A549 treated with ZK216348 at 1 μM for 4 hours (cell line): ENCODE measurements at places on chromosomes 5 and 9. TPM values are rescaled to one million over a fixed set of nuclear protein-coding genes. Genes with fewer than 3 reads are reported as not detected.

Gene SKP2
- total RNA-seq: 14.5 to 20.7 TPM (median 19.5 TPM) in 5 replicates

Gene GADD45G
- total RNA-seq: 0.31 to 0.53 TPM (median 0.37 TPM) in 4 of 5 replicates, not detected in the other

Gene SPINK13
- total RNA-seq: not detected in 5 replicates

Gene KCTD16
- total RNA-seq: 0.01 TPM in 2 of 5 replicates, not detected in the others

Gene NR2F1-AS1
- 2.9 to 4.6 TPM (median 4.1 TPM) in 5 replicates for total RNA-seq

Gene SHLD3
- 1.6 to 3.5 TPM (median 2.1 TPM) in 5 replicates for total RNA-seq

Gene IFNE
- total RNA-seq: 1.0 to 2.2 TPM (median 1.7 TPM) in 5 replicates

Gene C1QTNF3
- 0.09 to 0.33 TPM (median 0.13 TPM) in 4 of 5 replicates, not detected in the other for total RNA-seq

Gene KLF4
- total RNA-seq: 19.6 to 24.4 TPM (median 20.6 TPM) in 5 replicates

Gene C5orf58
- not detected in 5 replicates for total RNA-seq

Gene FIBCD1
- 4.1 to 16.6 TPM (median 14.7 TPM) in 5 replicates for total RNA-seq

Gene SPAG8
- 0.32 to 0.72 TPM (median 0.56 TPM) in 4 of 5 replicates, not detected in the other for total RNA-seq

Gene MLANA
- total RNA-seq: not detected in 5 replicates

Gene OR4F3
- total RNA-seq: not detected in 5 replicates

Gene BHMT2
- not detected in 5 replicates for total RNA-seq

Gene TIGD6
- total RNA-seq: 5.2 to 8.2 TPM (median 5.8 TPM) in 5 replicates

Gene SH2D3C
- 0.12 to 0.40 TPM (median 0.15 TPM) in 3 of 5 replicates, not detected in the others for total RNA-seq

Gene PIP5KL1
- total RNA-seq: 0.75 to 2.7 TPM (median 2.0 TPM) in 5 replicates

Gene TEX48
- total RNA-seq: not detected in 5 replicates

Gene KIF24
- 2.9 to 4.5 TPM (median 3.6 TPM) in 5 replicates for total RNA-seq

Gene IFNK
- total RNA-seq: not detected in 5 replicates

Gene MZB1
- total RNA-seq: not detected in 5 replicates

Gene SHC3
- 0.36 to 0.58 TPM (median 0.47 TPM) in 5 replicates for total RNA-seq

Gene PDLIM4
- 0.47 to 1.2 TPM (median 0.63 TPM) in 5 replicates for total RNA-seq

Gene TMEM171
- total RNA-seq: 4.8 to 7.4 TPM (median 6.3 TPM) in 5 replicates

Gene C9orf40
- 8.4 to 13.1 TPM (median 12.1 TPM) in 5 replicates for total RNA-seq

Gene ADRB2
- total RNA-seq: 0.53 to 1.2 TPM (median 0.73 TPM) in 5 replicates

Gene F12
- total RNA-seq: 11.6 to 25.9 TPM (median 23.8 TPM) in 5 replicates

Gene CBY3
- not detected in 5 replicates for total RNA-seq

Gene FGF18
- 0.75 to 1.2 TPM (median 0.80 TPM) in 5 replicates for total RNA-seq

Gene FLT4
- 2.0 to 4.8 TPM (median 3.7 TPM) in 5 replicates for total RNA-seq

Gene SLC6A7
- 0.04 TPM in 2 of 5 replicates, not detected in the others for total RNA-seq

Gene AIF1L
- total RNA-seq: 1.4 to 2.1 TPM (median 1.5 TPM) in 5 replicates

Gene ACOT12
- total RNA-seq: not detected in 5 replicates

Gene ARAP3
- total RNA-seq: 2.2 to 5.9 TPM (median 4.8 TPM) in 5 replicates

Gene MGAT4B
- 183 to 244 TPM (median 236 TPM) in 5 replicates for total RNA-seq

Gene CDO1
- total RNA-seq: not detected in 5 replicates

Gene PCDHGA3
- total RNA-seq: not detected in 5 replicates

Gene RHOBTB3
- total RNA-seq: 5.3 to 10.5 TPM (median 8.4 TPM) in 5 replicates

Gene STKLD1
- 0.84 to 2.0 TPM (median 0.94 TPM) in 5 replicates for total RNA-seq

Gene ZDHHC11B
- 1.1 to 1.8 TPM (median 1.5 TPM) in 5 replicates for total RNA-seq

Gene SCGB3A2
- total RNA-seq: not detected in 5 replicates

Gene CDC20B
- 0.07 to 0.13 TPM (median 0.08 TPM) in 3 of 5 replicates, not detected in the others for total RNA-seq

Gene IGFBPL1
- 2.1 to 3.6 TPM (median 2.4 TPM) in 5 replicates for total RNA-seq

Gene NIPSNAP3A
- total RNA-seq: 10.5 to 17.0 TPM (median 14.8 TPM) in 5 replicates

Gene SLC45A2
- total RNA-seq: not detected in 5 replicates

Gene SLIT3
- total RNA-seq: 11.1 to 22.5 TPM (median 17.4 TPM) in 5 replicates

Gene RPP25L
- total RNA-seq: 28.5 to 47.8 TPM (median 42.7 TPM) in 5 replicates

Gene PPIC
- 14.9 to 20.3 TPM (median 17.7 TPM) in 5 replicates for total RNA-seq
